CD4-positive, alpha-beta memory T cell (primary cell): ENCODE measurements at places on chromosomes 16 and 17.
A peak's percentile ranks its signal among the peaks of the same experiment; 100 is the strongest.

- no peak for DNase-seq
Measured at GRCh38 chr16:702341-702740, 3.3 kb downstream of the FBXL16 start.

DNA sequence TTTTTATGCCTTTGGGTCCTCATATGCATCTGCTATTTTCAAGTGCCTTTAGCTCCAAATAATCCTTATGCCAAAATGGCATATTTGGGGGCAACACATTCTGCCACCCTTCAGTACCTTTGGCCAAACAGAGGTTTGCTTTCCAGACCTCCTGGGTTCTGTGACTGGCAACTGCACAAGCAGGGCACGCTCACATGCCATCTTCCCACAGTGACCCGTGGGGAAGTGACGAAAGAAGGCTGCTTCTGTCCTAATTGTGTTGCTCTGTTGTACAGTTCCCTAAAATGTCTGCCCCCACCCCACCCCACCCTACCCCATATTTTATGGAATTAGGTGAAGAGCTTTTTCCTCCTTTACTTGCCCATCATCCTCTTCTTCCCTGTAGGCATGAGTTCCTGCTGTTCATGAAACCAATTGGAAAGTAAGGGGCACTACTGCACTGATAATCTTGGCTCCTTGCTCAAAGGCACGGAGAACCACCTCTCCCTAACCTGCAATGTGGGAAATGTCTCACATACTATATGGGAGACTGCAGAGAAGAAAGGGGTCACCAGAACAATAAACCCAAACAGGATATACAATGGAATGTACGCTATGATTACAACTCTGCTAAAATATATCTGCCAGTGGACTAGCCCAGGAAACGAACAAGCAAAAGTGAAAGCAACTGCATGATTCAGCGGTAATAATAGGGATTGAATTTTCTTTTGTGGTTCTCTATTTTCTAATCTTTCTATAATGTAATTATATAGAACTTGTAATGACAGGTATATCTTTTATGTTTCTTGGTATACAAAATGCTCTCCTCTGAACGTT lies 3.3 kb upstream of the SLFN12L start:
- peak; percentile 54 for DNase-seq

- DNase-seq = no peak
Measured at GRCh38 chr16:80330803-80331202, 210.0 kb upstream of the DYNLRB2 start.

DNA sequence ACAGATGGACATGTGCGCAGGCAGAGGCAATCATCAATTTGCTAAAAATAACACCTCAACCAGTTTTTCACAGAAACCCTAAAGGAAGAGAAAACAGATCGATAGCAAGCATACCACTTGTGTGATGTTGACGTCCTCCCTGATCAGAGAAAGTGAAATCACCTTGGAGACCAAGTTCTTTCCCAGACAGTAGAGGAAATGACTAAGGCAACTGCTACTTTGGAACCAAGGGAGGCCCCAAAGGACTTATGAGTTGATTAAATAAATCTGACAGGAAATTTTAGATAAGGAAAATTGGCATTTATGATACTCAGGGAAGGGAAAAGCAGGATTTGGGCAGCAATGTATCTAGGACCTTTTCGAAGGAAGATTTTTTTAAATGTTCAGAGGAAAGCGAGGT lies 267.1 kb upstream of the ASIC2 start:
- DNase-seq = no peak

- DNase-seq = no peak
Measured at GRCh38 chr17:41772218-41772585, 14.3 kb downstream of the JUP start.

DNA sequence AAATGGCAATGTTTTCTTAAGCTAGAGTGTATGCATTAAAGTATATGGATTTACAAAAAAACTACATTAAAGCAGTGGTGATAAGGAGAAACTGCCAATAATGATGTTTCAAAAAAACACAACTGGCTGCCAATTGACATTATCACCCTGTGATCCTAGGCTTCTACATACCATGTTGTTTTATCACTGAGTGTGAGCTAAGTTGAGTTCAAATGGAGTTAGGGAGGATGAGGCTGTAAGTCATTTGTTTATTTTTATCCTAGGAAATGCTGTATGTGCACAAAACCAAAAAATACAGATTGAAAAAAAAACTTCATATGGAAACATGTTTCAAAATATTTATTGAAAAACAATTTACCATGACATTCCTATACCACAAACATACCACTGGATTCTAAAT lies 22.9 kb downstream of the CHCT1 start:
- no peak for DNase-seq

- no peak for DNase-seq
Measured at GRCh38 chr17:83064021-83064731, 15.2 kb upstream of the METRNL start.

GRCh38 chr17:74713171-74713755 lies 540 bp upstream of the CD300LF start:
- DNase-seq = no peak

DNA sequence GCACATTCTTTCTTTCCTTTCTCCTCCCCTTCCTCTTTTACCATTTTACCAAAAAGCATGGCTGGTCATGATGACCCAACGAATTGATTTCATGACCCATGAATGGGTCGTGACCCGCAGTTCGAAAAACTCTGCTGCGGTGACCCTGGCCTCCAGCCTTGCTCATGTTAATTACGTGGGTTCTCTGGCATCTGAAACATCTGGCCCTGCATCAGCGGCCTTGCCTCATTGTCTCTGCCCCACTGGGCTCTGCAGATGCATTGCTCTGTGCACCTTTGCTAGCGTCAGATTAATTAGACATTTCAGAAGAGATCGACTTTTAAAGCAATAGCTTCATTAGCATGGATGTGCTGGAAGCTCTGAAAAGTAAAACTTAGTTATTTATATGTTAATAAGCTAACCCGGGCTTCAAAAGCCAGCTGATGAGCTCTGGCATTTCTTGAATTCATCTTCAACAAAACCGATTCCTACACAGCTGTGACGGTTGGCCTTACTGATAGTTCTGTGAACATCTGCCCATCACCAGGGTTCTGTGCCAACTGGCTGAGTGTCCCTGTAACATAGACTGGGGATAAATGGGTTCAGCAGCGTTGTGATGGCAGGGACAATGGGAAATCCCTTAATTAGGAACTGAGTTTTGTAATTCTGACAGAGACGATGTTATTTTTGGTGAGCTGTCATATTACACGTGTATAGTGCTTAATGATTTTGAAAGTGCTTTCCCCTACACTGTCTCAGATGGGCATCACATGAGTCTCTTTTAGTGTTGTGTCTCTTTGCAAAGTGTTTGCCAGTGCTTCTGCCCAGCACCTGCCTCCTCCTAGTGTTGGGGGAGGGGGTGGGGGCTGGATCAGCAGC lies 225.9 kb upstream of the EEF2KMT start:
- no peak for DNase-seq

GRCh38 chr17:19486351-19487023 lies 47.2 kb upstream of the SLC47A1 start:
- no peak for DNase-seq

DNA sequence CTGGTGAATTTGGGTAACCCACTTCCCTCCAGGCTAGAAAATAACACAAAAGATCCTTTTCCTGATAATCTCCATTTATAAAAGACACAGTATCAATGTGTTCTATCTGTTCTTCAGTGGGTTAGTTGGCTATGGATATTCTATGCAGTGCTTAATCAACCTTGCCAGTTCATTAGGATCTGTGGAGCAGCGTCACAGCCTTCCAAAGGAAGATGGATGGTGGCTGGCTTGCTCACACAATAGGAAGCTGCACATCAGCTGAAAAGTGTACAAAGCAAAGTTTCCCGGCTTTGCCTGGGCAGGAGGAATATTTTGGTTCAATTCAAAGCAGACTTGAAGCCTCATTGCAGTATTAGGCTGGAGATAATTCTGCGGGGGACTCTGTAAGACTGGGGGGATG lies 70.3 kb upstream of the CA10 start:
- DNase-seq = no peak

- DNase-seq = no peak
Measured at GRCh38 chr17:31532081-31532480, 140.6 kb downstream of the RAB11FIP4 start.

- no peak for DNase-seq
Measured at GRCh38 chr16:67237396-67238277, 9.6 kb downstream of the FHOD1 start.

- no peak for DNase-seq
Measured at GRCh38 chr17:41655611-41656111, 31.3 kb upstream of the KRT17 start.

GRCh38 chr16:85246473-85246872 lies 134.2 kb upstream of the CIBAR2 start:
- no peak for DNase-seq

DNA sequence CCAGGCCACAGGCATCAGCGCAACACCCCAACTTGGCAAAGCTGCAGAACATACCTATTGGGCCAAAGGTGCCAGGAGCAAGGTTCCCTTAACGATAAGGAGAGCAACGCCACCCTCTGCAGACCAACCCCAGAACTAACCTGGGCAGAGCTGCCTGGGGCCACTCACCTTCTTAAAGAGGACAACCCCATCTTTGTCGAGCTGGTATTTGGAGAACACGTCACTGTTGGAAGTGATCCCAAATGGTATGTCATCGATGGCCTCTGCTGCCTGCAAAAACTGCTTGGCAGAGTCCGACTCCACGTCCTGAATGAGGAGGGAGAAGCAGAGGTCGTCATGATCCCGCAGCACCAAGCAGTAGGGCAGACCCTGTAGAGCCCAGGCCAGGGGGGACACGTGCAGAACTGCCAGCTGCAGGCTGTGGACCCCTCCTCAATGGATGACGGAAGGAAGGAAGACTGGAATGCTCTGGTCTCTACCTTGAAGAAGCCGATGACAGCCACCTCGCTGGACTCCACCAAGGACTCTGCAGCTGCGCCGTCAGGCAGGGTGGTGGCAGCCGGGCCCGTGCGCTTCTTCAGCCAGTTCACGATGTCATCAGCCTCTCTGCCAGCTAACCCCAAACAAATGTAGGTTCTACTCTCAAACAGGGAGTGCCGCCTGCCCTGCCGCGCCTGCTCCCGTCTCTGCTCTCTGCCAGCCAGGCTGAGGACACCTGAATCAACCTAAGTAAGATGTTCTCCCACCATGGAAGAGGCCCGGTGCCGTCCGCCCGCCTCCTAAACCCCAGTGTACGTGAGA lies 5.2 kb downstream of the P4HB start:
- no peak for DNase-seq

DNA sequence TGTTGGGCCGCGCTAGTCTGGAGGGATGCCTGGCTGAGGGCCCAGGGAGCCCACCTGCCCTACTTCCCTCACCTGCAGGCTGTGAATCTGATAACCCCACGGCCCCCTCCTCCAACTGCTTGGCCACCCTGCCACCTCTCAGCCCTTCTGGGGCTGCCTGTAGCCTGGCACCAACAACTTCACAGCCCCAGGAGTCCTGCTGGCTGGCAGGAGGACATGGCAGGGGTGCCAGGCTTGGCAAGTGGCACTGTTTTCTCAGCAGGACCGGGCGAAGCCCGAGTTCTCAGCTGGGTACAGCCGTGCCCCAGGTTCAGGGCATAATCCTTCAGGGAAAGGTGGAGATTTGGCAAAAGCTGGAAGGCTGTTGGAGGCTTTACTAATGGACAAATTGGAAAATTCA lies 129.6 kb downstream of the CMIP start:
- no peak for DNase-seq

DNA sequence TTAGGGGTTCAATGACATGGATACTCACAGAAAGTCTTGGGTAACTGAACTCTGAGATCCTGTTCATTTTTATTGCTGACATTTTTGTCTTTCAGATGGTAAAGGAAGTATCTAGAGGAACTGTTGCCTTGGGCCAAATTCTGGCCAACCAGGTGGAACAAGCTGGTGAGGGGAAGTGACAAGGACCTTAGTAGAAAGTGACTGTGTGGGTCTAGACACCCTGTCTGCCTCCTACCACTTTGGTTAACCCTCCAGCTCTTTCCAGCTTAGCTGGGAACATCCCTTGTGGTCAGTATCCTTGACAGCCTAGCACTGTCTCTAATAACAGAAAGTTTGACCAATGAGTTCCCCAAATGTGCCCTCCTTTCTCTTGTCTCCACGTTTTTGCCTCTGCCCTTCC lies 28.8 kb upstream of the PRKCB start:
- no peak for DNase-seq

DNA sequence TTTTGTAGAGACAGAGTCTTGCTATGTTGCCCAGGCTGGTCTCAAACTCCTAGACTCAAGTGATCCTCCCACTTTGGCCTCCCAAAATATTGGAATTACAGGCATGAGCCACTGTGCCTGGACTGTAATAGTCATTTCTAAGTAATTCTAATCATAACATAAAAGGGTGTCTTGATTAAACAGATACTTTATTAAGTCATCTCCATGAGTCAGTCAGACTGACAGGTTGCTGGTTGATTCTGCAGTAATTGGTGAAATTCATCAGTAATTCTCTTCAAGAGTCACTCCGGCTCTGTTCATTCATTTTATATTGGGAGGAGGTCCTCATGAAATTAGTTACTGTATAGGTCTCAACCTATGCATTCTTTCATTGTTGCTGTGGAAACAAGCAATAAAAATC lies 85.6 kb downstream of the SPECC1 start:
- DNase-seq = no peak

DNA sequence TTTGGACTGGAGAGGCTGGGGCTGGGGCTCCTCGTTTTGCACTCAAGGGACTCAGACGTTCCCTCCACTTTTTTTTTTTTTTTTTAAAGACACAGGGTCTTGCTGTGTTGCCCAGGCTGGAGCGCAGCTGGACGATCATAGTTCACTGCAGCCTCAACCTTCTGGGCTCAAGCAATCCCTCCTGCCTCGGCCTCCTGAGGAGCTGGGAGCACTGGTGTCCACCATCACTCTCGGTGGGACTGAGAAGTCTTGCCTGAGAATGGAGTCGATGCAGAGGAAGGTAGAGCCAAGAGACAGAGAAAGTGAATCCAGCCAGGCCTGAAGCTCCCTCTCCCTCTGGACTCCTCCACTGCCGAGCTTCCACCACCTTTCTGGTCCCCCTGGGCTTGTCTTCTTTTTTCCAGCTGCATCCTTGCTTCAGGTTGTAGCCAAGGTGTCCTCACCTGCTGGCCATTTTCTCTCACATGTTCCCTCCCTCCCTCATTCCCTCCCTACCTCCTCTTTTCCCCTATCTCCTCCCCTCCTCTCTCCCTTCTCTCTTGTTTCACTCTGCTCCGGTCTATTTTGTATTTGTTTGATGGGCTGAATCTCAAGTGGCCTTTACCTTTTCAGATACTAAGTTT lies 233.8 kb downstream of the SNX29 start:
- DNase-seq = no peak

DNA sequence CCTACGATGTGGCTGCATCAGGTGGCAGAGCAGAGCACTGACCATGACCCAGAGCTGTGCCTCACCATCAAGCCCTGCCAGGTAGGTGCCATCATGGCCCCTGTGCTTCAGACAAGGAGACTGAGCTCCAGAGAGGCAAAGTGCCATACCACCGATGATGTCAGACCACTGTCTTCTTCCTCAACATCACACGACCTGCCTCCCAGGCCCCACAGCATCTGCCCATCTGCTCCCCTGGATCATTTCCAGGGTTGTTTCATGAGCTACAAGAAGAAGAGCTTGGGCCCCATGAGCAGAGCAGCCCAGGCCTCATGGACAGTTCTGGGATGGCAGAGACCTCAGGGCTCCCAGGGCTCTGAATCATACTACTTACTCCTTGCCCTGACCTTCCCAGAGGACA lies 9.9 kb downstream of the XYLT1 start:
- no peak for DNase-seq

- DNase-seq = no peak
Measured at GRCh38 chr17:3038941-3039340, 24.5 kb downstream of the OR1D5 start.

GRCh38 chr17:34926661-34927060 lies 34.6 kb downstream of the CCT6B start:
- no peak for DNase-seq

- no peak for DNase-seq
Measured at GRCh38 chr16:28208824-28209223, 2.9 kb downstream of the XPO6 start.

GRCh38 chr16:12390644-12391043 lies 413.0 kb downstream of the CPPED1 start:
- DNase-seq = no peak
